ENCODE measurements at places on chromosomes 1 and 21. TPM values are rescaled to one million over a fixed set of nuclear protein-coding genes. Genes with fewer than 3 reads are reported as not detected.

FYB2 gene
- total RNA-seq = 0.76 TPM

ZSCAN20 gene
- 5.0 TPM for total RNA-seq

CTBS gene
- 7.1 TPM for total RNA-seq

E2F2 gene
- total RNA-seq = 4.8 TPM

ZNF695 gene
- 6.4 TPM for total RNA-seq

WNT3A gene
- total RNA-seq = not detected
